AG08395 (cell line): ENCODE measurements at places on chromosomes 2 and 18.

DNA sequence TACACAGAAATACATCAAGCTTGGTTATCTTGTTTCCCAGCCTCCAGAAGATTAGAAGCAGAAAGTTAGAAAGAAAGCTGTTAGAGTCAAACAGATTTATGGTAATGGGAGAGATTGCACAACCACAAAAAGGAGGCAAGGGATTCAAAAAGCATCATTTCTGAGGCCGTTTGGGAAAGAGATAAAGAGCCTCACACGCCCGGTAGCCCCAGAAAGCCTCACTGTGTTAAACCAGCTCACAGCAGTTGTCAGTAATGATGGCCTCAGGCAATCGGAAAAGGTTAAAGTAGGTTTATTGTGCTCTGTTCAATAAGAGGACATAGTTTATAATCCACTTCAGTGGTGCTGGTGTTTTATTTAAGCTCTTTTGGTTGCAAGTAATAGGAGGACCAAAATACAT is 111.3 kb downstream of the DCC start:
- DNase-seq, result no peak

DNA sequence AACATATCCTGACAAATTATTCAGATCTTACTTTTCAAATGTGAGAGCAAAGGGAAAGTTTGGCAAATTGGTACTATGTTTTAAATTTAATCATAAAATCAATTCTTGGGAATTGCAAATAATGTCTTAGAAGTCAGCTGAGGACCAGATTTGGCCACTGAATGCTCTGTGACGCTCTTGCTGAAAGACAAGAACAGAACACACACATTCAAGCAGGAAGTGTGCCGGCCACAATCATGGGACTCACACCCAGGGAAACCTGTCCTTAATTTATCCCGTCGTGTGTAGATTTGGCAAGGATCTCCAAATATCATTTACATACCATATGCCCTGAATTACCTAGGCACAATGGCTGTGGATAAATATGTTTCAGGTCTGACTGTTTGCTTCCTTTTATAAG is 253.1 kb downstream of the TCF4 start:
- no peak for DNase-seq

GRCh38 chr2:240651185-240651584 is 25.9 kb downstream of the GPR35 start:
- no peak for DNase-seq

GRCh38 chr18:10475276-10475653 is 20.8 kb downstream of the APCDD1 start:
- no peak for DNase-seq

- peak; percentile 2 for DNase-seq
These were observed 10.9 kb downstream of the NBEAL1 start for GRCh38 chr2:203025592-203025991.

GRCh38 chr2:241950413-241951315 is 81.1 kb downstream of the RTP5 start:
- peak; percentile 88 for DNase-seq

DNA sequence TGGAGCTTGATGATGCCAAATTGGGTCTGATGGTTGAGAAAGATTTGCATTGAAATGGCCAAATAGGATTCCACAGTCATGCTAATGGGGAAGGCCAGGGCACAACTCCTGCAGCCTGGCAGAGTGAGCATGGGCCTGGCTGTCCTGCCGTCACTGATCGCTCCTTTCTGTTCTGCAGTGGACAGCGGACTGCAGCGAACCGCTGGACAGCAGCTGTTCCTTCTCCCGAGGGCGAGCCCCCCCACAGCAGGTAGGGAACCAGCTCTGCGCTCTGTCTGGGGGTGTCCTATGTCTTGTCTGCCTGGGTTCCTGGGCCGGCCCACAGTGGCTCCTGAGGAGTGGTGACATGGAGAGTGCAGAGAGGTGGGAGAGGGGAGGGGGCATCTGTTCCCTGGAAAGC is 97.6 kb downstream of the CTIF start:
- DNase-seq, result no peak

GRCh38 chr2:120451334-120451733 is 105.4 kb downstream of the INHBB start:
- no peak for DNase-seq

- DNase-seq, result no peak
These were observed 1344.4 kb upstream of the CELF4 start for GRCh38 chr18:38909972-38910371.

- no peak for DNase-seq
These were observed 31.8 kb downstream of the CRIM1 start for GRCh38 chr2:36387258-36387916.

- peak; percentile 87 for DNase-seq
These were observed 81.5 kb downstream of the BCL2 start for GRCh38 chr18:63237881-63238692.

DNA sequence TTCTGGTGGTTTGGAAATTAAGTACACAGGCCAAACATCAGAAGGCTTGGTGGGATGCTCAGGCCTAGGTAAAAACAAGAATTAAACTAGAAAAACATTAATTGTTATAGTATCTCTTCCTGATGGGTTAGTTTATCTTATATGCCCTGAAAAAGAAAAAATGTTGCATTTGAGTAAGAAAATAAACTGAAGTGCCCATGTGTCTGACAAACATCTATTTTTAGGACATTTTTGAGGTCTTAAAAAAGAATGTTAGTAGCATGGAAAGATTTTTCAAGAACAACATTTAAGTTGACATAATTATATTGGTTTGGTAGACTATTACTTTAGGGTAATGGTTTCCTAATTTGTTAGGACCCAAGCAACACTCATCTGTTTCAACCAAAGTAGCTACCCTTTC is 140.1 kb upstream of the RND3 start:
- DNase-seq, result no peak

GRCh38 chr2:46848447-46848846 is 67.2 kb downstream of the MCFD2 start:
- DNase-seq, result peak; percentile 10

- DNase-seq, result peak; percentile 74
These were observed 45.3 kb upstream of the SPAG16 start for GRCh38 chr2:213238753-213239495.

GRCh38 chr18:12038082-12038638 is 55.5 kb upstream of the ANKRD62 start:
- peak; percentile 9 for DNase-seq

- DNase-seq, result no peak
These were observed 16.5 kb downstream of the FBXO15 start for GRCh38 chr18:74131124-74131523.

DNA sequence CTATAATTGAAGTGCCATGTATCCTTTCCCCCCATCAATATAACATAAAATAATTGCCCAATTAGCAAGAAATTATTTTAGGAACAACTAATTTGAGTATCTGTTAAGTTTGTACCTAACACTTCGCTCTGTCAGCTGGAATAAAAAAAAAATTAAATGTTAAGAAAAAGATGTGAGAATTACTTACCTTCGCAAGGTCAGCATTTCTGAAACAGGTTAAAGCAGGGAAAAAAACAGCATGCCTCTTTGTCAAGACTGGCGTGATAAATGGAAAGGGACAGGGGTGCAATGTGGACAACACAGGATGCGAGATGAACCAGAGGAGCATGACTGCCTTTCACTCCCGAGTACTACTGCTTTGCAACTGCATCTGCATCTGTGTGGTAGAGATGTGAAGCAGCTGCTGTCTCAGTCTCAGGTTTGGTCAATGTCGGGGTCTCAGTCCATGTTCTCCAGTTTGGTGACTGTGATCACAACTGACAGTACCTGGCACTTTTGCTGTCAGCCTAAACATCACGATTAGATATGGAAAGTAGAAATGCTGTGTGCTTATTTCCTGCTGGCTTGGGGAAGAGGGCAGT is 565.4 kb upstream of the LRRTM1 start:
- no peak for DNase-seq

GRCh38 chr2:133576714-133577113 is 8.5 kb upstream of the NCKAP5 start:
- no peak for DNase-seq

GRCh38 chr18:70359071-70359470 is 70.2 kb downstream of the SOCS6 start:
- no peak for DNase-seq

GRCh38 chr18:69841117-69841516 is 106.6 kb downstream of the CD226 start:
- DNase-seq, result no peak

- DNase-seq, result no peak
These were observed 2.8 kb downstream of the TMEM169 start for GRCh38 chr2:216084547-216084946.

DNA sequence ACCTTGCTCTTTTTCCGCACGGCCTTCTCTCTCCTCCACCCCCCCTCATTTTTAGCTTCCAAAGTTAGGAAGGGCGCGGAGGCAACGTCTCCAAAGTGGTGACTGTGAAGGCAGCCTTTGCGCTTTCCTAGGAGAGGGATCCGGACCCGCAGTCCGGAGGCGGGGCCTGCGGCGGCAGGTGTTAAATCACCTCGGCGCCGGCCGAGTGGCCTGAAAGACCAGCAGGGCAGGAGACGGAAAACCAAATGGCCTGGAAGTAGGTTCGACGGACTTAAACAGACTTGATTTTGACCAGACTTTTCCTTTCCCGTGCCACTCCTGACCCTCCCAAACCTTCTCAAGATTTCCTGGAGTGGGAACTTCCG is 615 bp downstream of the GORASP2 start:
- DNase-seq, result peak; percentile 44

DNA sequence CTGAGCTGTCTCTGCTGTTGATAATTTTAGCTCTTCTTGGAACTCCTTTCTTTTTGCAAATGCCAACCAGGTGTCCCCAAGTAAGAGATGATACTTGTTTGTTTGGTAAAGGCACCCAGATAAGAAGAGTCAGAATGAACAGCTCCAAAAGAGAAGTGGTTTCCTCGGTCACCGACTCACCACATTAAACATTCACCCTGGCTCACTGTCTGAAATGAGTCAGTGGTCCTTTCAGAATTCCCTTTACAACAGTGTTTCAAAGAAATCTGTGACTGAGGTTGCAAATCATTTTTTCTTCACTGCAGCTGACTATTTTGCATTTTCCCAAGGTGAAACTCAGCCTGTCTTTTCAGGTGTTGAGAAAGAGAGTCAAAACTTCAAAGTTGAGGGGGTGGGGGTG is 16.2 kb upstream of the CXCR4 start:
- DNase-seq, result no peak

DNA sequence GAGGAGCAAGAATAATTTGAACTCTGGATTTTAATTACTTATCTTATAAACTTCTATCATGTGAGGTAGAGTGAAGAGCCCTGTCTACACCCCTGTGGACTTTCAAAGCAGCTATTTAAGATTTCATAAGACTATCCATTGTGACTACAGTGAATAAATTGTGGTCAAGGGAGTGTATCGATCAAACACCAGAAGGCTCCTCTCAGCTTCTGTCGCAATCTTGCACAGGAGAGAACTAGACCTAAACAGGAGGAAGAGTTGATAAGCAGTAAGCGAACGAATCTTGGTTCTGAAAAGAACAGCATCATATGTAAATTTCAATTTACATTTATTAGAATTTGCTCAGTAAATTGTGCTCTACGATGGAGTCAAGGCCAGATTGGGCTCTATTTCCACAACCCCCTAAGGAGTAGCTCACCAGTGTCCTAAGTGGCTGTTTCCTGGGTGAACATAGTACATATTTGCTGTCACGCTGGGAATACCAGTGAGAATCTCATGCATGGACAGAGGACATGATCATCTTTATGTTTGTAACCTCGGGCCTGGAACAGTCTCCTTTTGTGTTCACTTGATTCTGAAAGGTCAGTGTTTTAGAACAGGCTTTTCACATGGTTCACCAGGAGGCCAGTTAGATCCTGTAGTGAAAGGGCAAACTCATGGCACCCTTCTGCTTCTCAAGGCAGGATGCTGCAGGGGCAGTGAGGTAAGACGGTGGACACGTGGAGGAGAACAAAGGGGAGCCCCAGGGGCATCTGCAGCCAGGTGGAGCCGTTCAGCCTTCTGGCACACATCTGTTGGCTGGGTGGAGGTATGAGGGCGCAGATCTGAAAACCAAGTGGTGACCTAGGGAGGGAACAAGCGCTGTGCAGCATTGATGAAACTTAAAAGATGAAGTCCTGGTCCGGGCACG is 33.3 kb downstream of the NPAS2 start:
- DNase-seq, result no peak

- DNase-seq, result no peak
These were observed 38.8 kb downstream of the APLF start for GRCh38 chr2:68506170-68506569.

DNA sequence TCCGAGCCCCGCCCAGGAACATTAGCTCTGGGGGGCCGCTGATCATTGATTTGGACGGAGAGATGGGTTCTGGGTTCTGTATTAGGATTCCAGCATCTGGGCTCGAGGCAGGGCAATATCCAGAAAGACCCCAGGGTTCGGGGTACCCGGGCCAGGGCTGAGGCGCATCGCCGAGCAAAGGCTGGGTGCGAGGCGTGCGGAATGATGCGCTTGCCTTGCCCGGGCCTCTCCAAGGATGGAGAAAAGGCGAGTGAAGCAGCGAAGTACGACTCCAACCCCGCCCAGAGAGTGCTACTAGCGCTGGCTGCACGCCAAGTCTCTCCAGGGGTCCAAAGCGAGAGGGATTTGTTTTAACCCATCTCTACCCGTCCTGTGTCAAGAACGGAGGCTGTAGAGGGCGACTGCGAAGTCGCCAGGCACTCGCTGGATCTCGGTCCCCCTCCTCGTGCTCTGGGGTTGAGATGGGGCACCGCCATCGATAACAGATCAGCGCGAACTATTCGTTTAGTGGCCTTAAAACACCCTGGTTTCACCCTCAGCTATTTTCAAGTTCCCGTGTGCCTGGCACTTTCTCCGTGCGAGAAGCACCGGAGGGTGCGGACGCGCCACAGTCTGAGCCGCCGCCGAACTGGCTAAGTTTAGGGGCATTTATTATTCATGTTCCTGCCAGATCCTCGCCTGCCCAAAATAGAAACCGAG is 1.9 kb downstream of the ADCYAP1 start:
- no peak for DNase-seq

GRCh38 chr2:138059487-138060300 is 95.4 kb downstream of the HNMT start:
- no peak for DNase-seq

GRCh38 chr2:40507432-40507831 is 55.5 kb upstream of the SLC8A1 start:
- no peak for DNase-seq

DNA sequence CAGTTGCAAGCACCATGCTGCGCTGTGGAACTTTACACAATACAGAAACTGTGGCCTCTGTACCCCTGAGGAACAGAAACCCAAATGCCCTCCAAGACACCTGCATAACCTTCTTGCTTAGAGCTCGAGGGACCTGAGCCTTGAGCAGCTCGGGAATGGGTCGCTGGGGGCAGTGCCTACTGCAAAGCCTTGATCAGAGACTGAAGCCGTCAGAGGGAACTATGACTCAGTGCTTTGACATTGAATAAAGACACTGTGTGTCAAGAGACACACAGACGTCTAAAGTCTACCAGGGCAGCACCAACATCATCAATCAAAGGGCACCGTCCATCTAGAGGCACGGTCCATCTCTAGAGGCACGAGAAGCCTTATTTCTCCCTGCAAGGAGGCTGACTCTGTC is 30.6 kb downstream of the GPR45 start:
- DNase-seq, result no peak
